ENCODE measurements at places on chromosomes 4 and X.

- DNase-seq, result peak; percentile 79
Measured at GRCh38 chr4:138438608-138439007, 196.5 kb upstream of the SLC7A11 start.

GRCh38 chr4:183380901-183381300, 58.7 kb upstream of the CLDN24 start:
- no peak for DNase-seq

- no peak for DNase-seq
Measured at GRCh38 chr4:117660668-117661067, 373.6 kb upstream of the NDST3 start.

DNA sequence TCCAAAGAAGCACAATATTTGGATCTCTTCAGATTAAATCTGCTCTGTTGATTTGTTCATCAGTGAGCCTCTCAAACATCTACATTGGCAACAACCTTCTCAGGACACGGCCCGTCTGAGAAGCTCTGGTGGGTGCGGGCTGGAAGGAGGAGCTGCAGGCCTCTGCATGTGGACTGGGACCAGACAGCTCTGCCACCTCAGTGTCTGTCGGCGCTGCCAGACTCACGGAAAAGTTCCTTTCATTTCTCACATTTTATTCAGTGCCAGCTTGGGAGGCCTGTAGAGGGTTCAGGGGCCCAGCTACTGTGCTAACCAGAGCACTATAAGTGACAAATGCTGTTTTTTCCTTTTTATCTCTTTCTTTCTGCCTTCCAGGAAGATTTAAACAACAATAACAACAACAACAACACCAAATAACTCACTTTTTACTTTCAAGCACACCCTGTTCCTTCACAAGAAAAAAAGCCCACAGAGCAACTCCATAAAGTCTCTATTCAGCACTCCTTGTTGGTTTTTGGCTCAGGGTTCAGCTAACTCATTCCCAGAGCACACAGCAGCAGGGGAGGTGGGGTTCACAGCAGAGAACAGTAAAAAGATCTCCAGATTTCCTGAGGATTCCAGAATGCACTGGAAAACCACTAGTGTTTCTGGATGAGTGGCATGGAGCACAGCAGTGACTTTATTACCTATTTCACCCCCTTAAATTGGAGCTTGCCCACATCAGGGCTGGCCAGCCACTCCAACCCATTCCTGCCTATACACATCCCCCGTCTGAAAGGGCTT, 23.2 kb upstream of the HOPX start:
- no peak for DNase-seq

DNA sequence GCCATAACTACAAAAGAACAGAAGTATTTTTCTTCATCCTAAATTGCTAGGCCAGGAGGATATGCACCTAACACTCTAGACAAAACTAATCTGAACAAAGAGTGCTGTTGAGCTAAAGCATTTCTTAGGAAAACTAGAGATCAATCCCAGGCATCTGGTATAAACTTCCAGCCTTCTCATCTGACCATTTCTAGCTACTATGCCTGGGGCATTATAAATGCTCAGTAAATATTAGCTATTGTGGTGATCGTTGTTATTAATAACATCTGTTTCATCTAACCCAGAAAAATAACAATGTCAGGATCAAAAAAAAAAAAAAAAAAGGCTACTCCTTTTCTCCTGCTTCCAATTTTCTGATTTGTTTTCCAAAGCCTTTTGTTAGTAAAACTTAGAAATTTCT, 7.7 kb upstream of the SLC10A6 start:
- DNase-seq, result no peak

DNA sequence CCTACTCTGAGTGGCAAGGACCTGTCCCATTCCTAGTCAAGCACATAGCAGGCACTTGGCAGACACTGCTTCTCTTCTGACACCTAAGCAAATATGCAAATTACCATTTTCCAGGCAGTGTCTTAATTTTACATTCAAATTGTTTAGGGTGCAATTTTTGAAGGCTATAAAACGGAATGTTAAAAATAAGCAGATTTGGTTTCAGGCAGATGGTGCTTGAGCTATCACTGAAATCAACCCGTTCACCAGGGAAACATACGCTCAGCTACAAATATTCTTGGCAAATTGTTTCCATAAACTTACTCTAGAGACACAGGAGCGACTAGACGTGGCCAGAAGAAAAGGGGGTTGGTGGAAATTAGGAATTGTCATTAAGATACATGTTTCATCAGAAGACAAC, 45.7 kb downstream of the BEND2 start:
- DNase-seq, result no peak

- DNase-seq, result no peak
Measured at GRCh38 chrX:151184705-151185104, 8.3 kb downstream of the GPR50 start.

DNA sequence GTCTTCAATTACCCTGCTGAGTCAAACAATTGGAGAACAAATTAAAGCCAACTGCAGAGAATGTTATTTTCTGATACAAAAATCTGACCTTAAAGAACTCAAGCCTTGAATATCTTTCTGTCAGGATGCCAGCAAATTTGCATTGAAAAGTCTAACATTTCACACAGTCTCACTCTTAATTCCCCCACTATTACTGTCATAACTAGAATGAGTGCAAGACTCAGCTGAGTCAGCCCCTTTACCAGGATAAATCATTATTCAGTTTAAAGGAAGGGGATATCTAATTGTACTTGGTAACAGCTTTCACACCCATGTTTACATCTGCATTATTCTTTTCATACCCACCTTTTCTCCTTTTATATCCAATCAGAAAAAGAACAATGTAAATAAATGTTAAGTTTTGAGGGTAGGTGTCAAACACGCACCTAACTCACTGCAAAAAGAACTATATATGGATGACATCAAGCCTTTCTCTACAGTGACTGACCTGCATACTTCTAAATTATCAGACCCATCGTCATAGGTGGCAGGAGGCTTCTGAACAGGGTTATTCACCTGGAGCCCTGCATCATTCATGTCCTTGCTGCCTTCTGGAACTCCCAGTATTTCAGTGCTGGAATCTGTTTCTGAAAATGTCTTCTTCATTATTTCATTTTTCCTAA, 117.4 kb downstream of the TMA16 start:
- DNase-seq, result no peak

DNA sequence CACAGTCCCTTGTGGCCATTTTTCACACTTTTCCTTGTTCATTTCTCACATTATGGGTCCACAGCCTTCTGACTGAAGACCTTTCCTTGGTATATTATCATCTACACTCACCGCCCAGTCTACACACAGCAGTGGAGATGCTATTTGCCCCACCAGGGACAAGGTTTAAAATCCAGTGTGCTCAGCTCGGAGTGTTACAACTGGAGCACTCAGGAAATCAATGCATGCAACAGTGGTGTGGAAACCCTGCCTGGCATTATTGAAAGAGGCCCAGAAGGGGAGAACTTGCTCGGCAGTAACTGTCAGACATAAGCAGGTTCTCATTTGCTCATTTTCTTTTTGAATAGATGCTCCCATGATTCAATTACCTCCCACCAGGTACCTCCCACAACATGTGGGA, 340.9 kb downstream of the DHRSX start:
- DNase-seq, result no peak

- DNase-seq, result no peak
Measured at GRCh38 chr4:36773467-36773866, 471.1 kb upstream of the NWD2 start.

GRCh38 chr4:110770353-110770752, 147.5 kb upstream of the PITX2 start:
- no peak for DNase-seq

- DNase-seq, result no peak
Measured at GRCh38 chrX:36414056-36414455, 494.5 kb downstream of the CFAP47 start.

DNA sequence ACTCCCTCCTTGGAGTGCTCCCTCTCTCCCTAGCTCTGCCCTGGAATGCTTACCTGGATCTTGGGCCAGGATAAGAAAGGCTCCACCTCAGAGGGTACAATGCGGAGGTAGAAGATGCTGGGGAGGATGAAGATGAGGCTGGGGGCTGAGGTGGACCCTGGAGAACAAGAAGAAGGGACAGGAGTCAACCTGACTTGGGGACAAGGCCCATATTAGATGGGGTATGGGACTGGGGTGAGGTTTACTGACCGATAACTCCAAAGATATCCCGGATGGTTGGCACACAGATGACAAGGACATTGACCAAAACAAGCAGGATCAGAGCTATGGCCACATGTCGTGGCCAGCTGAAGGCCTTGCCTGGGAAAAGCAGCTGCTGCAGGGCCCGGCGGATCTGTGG, 10.6 kb downstream of the SLC38A5 start:
- DNase-seq, result no peak
